ENCODE measurements at places on chromosomes 3 and 15. TPM values are rescaled to one million over a fixed set of nuclear protein-coding genes. Genes with fewer than 3 reads are reported as not detected.

Gene RASGRP1
- total RNA-seq, result 2.6 TPM

DNA sequence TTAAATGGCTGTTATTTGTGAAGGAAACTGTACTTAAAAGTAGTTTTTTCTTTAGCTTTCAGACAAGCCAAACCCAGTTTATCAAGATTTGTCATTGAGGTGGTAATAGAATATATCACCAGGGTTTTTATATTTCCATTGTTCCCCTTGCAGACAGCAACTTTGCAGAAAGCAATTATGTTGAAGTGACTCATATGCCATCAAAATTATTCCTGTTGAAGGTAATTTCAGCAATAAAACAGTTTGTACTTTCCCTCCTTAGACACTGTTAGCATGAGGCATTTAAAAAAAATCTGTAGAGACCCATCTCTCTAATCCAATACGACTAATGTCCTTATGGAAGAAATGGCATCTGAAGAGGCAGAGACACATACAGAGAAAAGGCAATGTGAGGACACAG is 219.0 kb downstream of the NFKBIZ start:
- no peak for DNase-seq

Gene DNAH1
- 21.0 TPM for total RNA-seq

DNA sequence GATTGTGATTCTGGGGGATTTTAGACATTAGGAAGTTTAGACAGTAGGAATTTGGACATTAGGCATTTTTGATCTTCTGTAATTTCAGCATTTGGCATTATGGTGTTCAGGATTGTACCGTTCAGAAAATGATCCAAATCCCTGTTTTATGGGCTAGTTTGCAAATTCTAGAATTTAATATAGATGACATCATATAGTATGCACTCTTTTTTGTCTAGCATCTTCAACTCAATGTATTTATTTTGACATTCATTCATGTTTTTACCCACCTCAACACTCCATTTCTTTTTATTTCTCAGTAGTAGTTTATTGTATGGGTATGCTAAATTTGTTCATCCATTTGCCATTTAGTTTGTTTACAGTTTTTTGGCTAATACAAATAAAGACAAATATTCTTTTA is 105.3 kb upstream of the ZPLD1 start:
- DNase-seq, result no peak

- DNase-seq, result no peak
Observed at GRCh38 chr3:176514297-176514696, 683.0 kb downstream of the TBL1XR1 start.

GRCh38 chr15:100732211-100733055 is 130.0 kb downstream of the ASB7 start:
- DNase-seq, result no peak

GRCh38 chr3:49427586-49427985 is 1.5 kb downstream of the NICN1 start:
- DNase-seq, result no peak

DNA sequence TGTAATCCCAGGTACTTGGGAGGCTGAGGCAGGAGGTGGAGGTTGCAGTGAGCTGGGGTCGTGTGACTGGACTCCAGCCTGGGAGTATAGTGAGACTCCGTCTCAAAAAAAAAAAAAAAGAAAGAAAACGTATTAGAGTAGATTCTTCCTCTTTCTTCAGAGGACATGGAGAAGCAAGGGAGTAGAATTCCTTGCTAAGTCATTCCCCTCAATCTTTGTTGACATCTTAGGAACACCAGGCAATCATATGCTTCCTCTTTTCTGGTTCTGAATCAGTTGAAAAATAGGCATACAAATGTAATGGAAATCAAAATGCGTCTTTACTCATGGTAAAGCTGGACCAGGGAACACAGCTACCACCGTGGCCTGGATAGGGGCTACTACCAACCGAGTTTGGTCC is 38.3 kb upstream of the ATOSA start:
- DNase-seq, result no peak

Gene EAF2
- total RNA-seq, result 5.1 TPM

- DNase-seq, result no peak
Observed at GRCh38 chr3:87410110-87410509, 133.7 kb upstream of the POU1F1 start.
